ENCODE measurements at places on chromosomes 1 and 21.

DNA sequence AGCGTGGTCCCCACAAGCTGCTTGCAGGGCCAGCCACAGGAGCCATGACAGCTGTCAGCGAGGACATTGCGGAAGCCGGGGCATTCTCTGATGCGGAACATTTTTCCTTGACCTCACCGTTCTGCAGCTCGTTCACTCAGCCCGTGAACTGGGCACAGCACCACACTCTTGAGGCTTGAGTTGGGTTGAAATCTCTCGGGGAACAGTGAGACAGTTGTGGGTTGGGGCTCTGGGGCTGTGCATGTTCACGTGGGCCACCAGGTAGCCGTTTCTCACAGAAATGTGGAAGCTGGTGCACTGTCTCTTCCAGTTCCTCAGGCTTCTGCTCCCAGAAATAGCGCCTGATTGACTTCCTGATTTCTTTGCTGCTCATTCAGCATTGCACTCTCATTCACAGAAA is 69.8 kb downstream of the SPSB1 start:
- DNase-seq, result no peak

DNA sequence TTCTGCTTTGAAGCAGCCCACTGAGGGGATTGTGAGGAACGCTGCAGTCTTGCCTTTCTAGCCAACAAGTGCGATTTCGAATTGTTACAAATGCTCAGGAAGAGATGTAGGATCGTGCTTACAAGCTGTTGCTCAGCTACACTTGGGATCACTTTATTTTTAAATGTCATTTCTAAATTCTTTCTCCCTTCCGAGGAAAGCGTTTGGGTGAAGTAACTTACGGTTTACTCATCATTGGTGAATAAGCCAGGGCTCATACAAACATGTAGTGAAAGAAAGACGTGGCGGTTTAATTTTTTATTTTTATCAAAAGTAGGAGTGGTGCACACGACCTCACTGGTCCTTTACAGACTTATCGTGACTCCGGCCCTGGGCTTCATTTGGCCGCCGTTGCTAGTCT is 386.6 kb downstream of the KIF26B start:
- DNase-seq, result no peak

DNA sequence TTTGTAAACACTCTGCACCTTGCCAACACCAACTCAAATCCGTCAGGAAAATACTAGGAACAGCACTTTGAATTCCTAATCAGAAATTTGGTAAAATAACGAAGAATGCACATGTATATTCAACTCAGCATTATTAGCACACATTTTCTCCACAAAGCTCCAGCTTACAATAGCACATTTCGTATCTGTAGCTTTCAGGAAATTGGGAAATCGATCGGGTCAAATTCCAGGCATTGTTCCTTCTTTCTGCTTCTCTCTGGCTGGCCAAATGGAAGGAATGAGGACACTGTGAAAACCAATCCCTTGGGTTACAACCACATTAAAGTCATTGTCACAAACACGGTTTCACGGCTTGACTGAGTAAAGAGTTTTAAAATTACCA is 58.6 kb downstream of the NPHP4 start:
- no peak for DNase-seq

DNA sequence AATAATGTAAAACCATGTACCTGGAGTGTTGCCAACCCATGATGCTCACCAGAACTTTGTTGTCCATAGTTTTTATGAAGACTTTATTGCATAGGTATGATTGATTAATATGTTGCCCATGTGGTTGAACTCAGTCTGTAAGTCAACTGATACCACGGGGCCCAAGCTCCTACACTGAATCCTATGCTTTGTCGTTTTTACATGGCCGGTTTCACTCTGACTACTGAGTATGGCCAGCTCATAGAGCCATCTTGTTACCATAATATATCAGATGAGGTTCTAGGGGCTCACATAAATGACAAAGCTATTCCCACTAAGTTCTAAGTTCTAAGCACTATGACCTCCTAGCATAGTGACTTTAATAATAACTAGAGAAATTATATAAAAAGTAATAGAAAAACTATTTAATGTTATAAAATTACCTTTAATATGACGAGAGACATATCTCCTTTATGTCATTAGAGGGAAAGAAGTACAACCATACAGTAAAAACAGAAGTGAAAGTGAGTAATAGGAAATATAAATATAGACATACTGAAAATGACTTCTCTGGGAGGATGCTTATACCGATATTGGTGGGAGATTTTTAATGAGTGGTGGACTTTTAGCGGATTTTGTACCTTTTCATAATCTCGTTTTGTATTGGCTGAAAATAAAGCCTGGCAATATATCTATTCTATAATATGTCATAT is 983.4 kb upstream of the PRMT6 start:
- DNase-seq, result no peak

GRCh38 chr1:113903501-113904292 is 902 bp downstream of the AP4B1 start:
- DNase-seq, result no peak

DNA sequence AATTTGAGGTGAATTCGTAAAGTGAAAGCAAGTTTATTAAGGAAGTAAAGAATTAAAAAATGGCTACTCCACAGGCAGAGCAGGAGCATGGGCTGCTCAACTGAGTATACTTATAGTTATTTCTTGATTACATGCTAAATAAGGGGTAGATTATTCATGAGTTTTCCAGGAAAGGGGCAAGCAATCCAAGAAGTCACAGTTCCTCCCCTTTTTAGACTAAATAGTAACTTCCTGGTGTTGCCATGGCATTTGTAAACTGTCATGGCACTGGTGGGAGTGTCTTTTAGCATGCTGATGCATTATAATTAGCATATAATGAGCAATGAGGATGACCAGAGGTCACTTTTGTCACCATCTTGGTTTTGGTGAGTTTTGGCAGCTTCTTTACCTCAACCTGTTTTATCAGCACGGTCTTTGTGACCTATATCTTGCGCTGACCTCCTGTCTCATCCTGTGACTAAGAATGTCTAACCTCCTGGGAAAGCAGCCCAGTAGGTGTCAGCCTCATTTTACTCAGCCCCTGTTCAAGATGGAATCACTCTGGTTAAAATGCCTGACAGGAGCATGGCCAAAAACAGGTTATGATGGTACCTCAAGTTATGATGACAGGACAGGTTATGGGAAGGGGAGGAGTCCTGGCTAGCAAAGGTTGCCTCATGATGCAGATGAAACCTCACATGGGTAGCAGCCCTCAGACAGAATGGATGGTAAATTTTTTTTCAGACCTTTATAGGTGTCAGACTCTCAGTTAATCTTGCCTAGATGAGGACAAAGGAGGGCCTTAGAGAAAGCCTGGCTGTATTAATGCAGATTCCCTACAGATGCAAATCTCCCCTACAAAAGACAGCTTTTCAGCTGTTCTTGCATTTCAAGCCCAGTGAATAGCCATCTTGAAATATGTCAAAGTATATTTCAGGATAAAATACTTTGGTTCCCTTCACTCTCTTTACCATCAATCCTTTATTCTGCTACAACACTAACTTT is 49.7 kb downstream of the SIPA1L2 start:
- DNase-seq, result no peak

DNA sequence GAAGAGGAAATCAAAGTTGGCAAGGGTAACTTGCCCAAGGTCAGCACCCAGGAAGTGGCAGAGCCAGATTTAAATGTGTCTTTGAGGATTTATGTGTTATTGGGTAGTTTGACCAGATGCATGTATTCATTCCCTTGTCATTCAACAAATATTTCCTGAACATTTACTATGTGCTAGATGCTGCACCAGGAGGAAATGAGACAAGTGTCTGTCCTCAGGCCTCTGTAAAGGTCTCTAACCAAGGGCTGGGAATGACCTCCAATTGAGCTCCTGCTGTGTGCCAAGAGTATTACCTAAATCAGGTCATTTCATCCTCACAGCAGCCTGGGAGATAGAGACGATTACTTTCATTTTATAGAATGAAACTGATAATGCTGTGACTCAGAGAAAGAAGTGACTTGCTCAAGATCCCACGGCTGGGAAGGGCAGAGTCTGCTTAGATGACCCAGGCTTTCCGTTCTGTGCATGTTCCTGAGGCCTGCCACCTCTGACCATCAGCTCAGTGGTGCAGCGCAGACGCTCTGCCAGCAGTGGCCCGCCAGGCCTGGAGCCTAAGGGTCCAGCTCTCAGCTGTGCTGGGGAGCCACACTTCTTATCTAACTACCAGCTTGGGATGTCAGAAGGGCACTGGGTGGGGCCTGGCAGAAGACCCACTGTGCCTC is 3.5 kb upstream of the TTC22 start:
- no peak for DNase-seq

DNA sequence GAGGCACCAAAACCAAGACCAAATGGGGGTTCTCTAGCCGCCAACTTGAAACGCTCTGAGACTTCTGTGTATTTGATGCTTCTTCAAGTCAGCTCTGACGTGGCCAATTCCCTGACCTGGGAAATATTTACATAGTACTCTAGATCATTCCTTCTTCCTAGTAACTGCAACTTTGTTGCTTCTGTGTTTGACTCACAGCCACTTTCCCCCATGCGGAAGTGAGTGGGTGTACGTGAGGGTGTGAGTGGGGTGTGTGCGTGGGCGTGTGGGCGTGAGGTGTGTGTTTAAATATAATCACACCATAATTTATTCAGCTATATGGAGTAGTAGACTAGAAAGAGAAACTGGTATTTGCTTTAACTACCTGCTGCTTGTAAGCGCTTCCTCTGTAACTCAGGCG is 111.0 kb downstream of the TAS1R2 start:
- DNase-seq, result no peak
